ENCODE measurements at places on chromosomes 1 and 21.

GRCh38 chr1:180343921-180344769, 114.1 kb downstream of the LHX4 start:
- DNase-seq: no peak

- DNase-seq: no peak
These were observed 41.8 kb upstream of the CAMTA1 start for GRCh38 chr1:6743189-6744101.

DNA sequence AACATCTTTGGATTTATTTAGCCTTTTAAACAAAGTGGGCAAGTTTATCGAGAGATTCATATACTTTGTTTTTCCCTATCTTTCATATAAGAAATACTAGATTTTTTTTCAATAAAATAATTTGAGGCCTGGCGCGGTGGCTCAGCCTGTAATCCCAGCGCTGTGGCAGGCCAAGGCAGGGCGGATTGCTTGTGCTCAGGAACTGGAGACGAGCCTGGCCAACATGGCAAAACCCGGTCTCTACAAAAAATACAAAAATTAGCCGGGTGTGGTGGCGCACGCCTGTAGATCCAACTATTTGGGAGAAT, 1.6 kb upstream of the CDC14A start:
- DNase-seq: no peak

- DNase-seq: no peak
These were observed 26.1 kb downstream of the IRF2BP2 start for GRCh38 chr1:234583755-234584419.

DNA sequence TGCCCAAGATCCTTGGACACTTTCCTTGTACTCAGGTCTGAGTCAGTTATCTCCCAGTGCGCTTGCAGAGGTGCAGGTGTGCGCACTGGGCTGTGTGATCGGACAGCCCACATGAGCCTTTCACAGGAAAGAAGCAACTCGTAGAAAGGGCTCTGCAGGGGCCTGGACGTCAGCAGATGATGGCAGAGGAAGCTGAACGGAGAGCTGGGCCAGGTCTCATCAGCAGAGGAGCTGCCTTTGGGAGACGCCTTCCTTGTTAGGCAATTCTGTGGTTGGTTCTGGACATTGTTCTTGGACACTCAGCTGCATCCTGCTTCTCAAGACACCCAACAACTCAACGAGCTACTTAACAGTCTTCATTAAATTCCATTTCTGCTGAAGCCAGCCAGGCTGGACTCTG, 7.5 kb upstream of the PROK1 start:
- no peak for DNase-seq

DNA sequence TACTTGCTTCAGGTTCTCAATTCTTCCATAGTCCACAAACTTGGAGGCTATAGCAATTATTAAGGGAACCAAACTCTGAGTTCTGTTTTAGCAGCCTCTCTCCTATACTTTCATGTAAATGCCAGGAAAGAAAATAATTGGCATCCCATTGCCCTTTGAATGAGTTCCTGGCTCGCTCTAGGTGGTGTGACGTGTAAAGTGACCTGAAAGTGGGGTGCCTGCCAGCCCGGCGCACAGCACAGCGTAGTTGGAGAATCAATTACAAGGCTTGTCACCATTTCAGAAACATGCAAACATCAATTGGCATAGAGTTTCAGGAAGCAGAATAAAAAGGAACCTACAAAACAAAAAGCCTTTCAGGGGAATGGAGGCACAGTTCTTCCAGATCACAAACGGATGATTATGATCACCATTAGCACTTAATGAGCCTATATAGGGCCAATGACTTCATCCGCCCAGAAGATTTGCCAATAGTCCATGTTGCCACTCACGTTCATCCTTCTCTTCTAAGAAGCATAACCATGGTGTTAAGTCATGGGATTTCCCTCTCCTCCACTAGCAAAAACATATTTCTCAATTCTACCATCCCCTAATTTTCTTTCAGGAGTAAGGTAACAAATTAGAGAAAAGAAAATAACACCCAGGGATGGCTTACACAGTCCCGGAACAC, 354.6 kb upstream of the ADGRL2 start:
- no peak for DNase-seq

DNA sequence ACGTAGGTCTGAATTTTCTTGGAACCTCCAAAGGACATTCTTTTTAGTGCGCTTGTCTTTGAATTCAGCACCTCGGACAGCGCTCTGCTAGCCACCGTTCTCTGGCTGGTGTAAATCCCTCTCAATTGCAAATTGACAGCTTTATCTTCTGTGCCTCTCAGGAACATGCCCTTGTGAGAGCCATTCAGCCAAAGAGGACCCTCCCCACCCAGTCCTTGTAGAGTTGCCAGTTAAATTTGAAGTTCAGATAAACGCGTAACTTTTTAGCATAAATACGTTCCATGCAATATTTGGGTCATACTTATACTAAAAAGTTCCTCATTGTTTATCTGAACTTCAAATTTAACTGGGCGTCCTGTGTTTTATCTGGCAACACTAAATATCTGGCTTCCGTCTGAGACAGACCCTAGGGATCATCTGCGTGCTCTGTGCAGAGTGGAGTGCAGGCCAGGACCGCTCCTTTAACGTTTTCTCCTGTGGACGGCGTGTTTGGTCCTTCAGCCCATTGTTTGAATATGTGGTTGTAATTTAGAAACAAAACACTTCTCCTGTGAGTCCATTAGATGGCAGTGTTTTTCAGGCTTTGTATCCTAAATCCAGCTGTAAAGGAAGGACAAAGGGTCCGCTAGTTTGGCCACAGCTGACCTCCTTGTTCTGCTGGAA, 7.0 kb downstream of the KCNAB2 start:
- peak; percentile 51 for DNase-seq

- DNase-seq: no peak
These were observed 46.0 kb upstream of the OLIG2 start for GRCh38 chr21:32979598-32980268.

- DNase-seq: no peak
These were observed 313.9 kb downstream of the BARHL2 start for GRCh38 chr1:90402893-90403849.

DNA sequence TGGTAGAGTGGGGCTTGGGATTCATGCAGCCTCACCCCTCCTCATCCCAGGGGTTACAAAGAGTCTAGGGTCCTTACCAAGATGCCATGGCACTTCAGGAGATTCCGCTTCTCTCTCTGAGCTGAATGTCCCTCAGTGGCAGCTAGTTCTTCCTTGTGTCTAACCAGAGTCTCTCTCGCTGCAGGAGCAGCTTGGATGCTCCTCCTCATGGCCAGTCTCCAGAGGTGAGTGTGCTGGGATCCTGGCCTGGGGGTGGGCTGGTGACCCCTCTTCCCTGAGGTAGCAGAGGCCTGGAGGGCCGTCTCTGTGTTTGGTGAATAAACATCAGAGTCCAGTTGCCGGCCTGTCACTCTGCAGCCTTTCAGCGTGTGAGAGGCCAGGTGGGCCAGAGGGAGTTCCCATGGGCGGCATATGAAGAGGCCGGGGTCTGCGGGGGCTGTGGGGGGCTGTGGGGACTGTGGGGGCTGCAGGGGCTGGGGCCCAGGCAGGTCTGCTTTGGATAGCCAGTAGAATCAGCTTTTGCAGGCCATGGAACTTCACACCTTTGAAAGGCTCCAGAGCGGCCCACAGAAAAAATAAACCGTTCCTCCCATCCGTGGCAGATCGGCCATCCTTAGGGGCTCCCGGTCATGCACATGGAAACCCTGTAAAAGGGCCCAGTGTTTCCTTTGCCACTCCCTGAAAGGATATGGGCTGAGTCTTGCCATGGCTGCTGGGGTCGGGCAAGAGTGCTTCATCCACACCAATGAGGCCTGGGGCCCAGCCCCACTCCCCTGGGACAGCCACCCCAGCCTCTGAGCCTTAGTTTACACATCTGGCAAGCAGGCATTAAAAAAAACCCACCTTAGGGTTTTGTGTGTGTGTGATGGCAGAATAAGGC, 256.4 kb downstream of the FOXD2 start:
- DNase-seq: no peak

DNA sequence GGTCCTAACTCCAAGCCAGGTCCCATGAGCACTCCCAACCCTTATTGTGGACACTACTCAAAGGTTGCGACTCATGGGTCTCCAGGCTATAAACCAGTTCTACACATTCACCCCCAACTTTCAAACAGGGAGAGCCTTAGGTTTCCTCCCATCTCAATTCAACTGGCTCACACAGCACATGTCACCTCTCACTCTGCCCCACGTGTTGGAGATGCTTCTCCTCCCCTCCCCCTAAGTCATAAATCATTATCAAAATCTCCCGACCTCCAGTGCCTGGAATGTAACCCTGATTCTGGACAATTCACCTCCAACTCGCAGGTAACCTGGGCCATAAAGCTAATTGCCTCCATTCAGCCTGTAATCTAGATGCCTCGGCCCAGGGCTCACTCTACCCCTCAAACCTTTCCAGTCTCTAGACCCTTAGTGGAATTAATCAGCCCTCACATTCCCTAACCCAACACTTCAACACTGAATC, 595 bp downstream of the AK2 start:
- DNase-seq: no peak

GRCh38 chr1:65231718-65232330, 77.5 kb upstream of the DNAJC6 start:
- DNase-seq: no peak

GRCh38 chr1:20115479-20115878, 3.9 kb downstream of the PLA2G2D start:
- DNase-seq: no peak

- no peak for DNase-seq
These were observed 91.6 kb upstream of the KCNA3 start for GRCh38 chr1:110766336-110766647.

GRCh38 chr21:32687643-32688345, 40.0 kb downstream of the SYNJ1 start:
- DNase-seq: no peak

DNA sequence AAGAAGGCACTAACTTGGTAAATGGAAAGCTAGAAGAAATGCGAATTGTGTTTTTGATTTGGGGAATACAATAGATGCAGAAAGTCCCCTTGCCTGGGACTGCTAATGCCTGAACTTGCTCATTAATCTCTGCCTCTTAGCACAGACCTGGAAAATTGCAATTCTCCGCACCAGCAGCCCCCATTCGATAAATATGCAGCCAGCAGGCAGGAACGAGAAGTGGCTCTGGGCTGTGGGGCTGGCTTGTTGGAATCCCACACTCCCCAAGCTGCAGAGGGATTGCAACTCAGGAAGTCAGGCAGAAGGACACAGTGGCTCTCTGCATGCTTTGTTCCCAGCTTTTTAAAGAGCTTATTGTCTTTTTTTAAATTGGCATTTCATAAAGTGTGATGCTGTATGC, 51.3 kb downstream of the PCP4 start:
- DNase-seq: no peak

DNA sequence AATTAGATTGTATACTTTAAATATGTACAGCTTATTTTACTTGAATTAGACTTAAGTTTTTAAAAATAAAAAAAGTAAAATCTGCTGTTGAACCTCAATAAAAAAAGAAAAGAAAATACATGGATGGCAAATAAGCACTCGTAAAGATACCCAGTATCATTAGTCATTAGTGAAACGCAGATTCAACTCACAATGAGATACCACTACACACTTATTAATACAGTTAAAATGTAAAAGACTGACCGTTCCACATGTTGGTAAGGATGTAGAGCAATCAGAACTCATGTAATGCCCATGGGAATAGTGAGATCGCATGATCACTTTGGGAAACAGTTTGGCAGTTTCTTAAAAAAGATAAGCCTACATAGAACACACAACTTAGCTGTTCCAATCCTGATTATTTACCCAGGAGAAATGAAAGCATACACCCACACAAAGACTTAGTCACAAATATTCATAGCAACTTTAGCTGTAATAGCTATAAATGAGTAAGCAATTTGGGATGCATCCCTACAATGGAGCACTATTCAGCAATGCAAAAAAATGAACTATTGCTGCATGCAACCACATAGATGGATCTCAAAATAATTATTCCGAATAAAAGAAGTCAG, 7.3 kb downstream of the SH2D1B start:
- DNase-seq: no peak

- DNase-seq: no peak
These were observed 1119.1 kb downstream of the AMY1C start for GRCh38 chr1:104868794-104869193.

DNA sequence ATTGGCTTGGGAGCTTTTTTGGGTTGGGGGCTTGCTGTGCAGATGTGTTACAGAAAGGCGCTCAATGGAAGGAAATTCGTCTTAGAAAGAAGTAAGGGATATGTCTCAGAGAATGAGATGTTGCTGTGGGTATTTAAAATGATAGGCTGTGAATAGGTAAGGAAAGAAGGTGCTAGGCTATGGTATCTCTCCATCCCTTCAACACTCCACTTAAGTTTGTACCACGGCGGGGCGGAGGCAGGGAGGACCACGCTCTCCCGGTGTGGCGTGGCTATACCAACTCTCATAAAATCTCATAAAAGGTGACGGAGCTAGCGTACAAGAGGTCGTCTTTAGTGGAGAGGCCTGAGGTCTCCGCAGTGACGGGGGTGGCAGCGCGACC, 305 bp upstream of the RPS6KC1 start:
- DNase-seq: no peak

DNA sequence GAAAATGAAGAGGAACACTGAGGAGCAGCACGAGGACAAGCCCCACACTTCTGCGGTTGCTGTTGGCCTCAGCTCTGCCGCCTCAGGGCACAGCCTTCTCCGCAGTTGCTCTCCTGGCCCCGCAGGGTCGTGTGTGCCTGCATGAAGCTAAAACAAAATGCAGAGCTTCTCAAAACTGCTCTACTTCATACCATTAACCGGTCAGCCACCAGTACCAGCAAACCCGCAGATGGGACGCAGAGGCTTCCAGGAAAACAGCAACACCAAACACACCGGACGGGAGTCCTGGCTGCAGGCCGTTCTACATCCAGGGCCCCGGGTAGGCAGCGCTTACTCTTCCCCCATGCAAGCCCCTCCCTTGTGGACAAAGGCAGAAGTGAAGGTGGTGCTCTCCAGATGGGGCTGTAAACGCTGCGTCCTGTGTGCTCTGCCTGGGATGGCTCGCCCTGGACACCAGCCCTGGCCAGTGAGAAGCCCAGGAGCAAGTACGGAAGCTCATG, 7.1 kb upstream of the C1orf159 start:
- DNase-seq: no peak

DNA sequence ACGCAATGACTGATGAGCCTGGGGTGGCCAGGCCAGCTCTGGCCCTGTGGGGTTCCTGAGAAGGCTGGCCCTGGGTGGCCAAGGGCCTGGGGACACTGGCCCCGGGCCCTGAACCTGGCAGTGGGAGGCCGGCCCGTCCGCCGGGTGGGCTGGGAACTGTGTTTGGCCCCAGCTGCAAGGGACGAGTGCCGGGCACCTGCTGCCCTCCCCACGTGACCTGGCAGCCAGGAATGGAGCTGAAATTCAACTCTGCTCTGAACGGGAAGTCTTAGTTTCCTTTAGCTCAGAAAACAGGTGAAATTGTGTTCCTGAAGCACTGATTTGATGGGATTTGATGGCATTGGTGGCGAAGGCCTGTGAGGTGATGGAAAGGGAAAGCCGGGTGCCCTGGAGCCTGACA, 8.2 kb upstream of the TTLL10 start:
- DNase-seq: no peak

- DNase-seq: peak; percentile 28
These were observed 4.8 kb downstream of the ATP1A1 start for GRCh38 chr1:116377541-116378529.
